Activated gamma-delta T cell (primary cell): ENCODE measurements at places on chromosomes 4 and X.

DNA sequence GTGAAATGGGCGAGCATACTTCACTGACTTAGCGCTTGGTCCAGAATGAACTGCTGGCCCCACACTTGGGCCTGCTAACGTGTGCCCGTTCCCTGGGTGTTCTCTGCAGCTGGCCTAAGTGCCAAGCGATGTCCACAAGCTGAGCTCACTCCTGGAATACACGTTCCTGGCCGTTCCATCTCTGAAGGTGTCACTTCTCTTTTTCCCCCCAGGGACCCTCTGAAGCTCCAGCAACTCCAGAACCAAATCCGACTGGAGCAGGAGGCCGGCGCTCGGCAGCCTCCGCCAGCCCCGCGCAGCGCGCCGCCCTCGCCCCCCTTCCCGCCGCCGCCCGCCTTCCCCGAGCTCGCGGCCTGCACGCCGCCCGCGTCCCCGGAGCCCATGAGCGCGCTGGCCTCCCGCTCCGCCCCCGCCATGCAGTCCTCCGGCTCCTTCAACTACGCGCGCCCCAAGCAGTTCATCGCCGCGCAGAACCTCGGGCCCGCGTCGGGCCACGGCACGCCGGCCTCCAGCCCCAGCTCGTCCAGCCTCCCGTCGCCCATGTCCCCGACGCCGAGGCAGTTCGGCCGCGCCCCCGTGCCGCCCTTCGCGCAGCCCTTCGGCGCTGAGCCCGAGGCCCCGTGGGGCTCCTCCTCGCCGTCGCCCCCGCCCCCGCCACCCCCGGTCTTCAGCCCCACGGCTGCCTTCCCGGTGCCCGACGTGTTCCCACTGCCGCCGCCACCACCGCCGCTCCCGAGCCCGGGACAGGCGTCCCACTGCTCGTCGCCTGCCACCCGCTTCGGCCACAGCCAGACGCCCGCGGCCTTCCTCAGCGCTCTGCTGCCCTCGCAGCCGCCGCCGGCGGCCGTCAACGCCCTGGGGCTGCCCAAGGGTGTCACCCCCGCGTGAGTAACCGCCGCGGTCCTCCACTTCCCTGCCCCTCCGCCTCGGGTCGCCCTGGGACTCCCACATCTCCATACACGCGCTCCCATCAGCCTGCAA lies 132.3 kb downstream of the CBR4 start:
- peak; percentile 19 for DNase-seq

- DNase-seq = no peak
Observed at GRCh38 chrX:34875204-34875603, 67.4 kb upstream of the FAM47B start.

GRCh38 chrX:129139837-129140598 lies 383.3 kb downstream of the SMARCA1 start:
- no peak for DNase-seq

- DNase-seq = no peak
Observed at GRCh38 chrX:41313419-41313818, 20.5 kb upstream of the DDX3X start.

DNA sequence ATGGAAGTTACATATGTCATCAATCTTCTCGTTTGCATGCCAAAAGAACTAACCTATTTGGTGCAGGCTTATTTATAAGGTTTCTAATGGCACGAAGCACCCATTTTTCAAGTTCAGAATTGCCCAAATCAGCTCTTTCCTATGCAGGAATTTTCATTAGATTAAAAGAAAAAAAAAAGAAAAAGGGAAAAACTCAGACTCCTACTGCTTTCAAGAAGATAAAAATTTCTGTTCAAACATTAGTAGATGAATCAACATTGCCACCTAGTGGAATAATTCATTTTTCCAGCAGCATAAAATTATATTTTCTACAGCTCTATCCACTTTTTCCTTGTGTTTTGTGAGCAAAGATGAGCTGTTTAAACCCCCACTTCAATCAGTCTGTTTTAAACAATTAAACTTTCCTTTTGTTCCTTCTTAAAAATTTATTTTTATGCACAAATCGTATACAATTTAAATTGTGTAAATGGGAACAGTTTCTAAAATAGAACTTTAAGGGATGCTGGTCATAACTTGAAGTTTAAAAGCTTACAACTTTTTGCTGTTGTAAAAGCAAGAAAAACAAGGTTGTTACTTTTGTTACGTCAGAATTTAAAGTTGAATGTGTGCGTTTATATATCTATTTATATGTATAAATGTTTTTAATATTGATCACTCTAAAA lies 309.9 kb downstream of the ARAP2 start:
- no peak for DNase-seq
